Progenitor cell of endocrine pancreas (in vitro differentiated cells): ENCODE measurements at places on chromosomes 4 and X.

DNA sequence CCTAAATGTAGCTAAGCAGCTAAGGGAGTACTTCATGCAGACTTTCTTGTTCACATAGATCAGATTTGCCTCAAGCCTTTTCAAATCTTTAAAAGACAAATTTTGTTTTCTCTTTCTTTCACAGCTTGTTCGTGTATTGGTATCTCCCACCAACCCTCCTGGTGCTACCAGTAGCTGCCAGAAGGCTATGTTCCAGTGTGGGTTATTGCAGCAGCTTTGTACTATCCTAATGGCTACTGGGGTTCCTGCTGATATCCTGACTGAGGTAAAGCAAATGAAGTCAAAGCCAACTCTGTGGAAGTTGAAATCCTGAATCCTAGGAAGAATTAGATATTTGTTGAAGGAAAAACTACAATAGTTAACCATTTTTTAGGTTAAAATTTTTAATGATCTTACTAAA is 62.6 kb downstream of the USO1 start:
- no peak for DNase-seq

DNA sequence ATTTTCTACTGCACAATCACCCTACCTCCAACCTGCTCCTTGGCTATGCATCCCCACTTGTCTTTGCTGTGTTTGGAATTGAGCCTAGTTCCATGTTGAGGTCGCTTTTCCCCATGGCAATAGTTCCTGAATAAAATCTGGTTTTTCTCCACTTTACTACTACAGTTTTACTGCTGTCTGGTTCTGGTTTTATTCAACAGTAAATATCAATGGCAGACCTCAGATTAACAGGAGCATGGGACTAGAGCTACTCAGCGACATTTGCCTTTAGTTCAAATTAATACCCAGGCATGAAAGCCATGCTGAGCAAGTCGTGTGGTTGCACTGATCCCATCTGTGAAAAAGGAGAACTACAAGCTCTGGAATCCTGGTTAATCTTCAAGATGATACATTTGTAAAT is 460.3 kb downstream of the GRXCR1 start:
- DNase-seq, result no peak

DNA sequence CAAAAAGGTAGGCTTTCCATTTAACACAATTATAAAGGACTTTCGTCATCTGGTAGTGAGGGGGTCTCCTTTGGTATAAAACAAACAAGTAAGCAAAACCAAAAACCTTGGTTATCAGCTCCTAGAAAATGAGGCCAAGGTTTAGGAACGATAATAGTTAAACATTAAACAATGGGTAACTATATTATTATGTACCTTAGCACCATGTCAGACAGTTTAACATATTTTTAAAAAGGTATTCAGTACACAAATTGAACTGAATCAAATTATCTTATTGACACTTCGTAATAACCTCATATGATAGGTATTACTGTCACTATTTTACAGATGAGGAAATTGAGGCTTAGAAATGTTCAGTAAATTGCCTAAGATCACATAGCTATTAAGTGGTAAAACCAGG is 32.1 kb upstream of the RAB9B start:
- DNase-seq, result no peak

GRCh38 chr4:118213101-118213500 is 139.7 kb downstream of the PRSS12 start:
- DNase-seq, result no peak

- DNase-seq, result no peak
These were observed 412.5 kb downstream of the ADAM29 start for GRCh38 chr4:175330652-175331051.

DNA sequence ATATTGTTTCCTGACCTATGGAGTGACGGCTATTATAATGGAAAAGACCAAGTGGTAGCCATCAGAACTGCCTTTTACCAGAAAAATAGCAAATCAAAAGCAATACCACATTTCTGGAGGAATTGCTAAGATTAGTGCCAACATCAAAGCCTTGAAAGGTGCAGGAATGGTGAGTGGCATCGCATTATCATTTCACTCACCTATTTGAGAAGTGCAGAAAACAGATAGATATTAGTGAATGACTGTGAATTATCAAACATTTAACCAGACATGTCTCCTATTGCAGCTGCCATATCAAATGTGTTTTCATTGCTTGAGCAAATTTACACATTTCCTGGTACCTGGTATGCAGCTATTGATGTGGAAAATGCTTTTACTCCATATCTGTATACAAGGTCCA is 1638.1 kb upstream of the PABPC4L start:
- no peak for DNase-seq

GRCh38 chrX:11130136-11130535 is 19.0 kb downstream of the HCCS start:
- DNase-seq, result no peak

- no peak for DNase-seq
These were observed 211.5 kb upstream of the DDX53 start for GRCh38 chrX:22788221-22788620.
